Stimulated activated CD8-positive, alpha-beta memory T cell treated with anti-CD3 and anti-CD28 coated beads, Interleukin-7, amount 100 ng/mL, for 1 hour (primary cell): ENCODE measurements at places on chromosomes 11 and 22.

DNA sequence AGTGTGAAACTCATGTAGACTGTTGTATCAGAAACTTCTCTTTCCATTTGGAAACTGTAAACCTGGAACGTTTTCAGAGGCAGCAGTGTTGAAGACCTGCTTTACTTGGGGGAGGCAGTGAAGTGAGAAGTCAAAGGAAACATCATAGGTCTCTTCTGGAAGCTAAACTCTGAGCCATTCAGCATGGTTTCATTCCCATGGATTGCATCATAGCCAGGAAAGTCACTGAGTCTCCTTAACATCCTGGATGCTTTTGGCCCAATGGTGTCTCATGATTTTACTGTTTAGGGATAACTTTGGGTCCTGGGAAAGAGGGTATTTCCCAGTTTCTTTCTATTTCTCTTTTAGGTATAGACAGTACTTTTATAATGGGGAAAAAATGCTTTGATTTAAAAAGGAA is 153.2 kb upstream of the E2F8 start:
- no peak for DNase-seq

DNA sequence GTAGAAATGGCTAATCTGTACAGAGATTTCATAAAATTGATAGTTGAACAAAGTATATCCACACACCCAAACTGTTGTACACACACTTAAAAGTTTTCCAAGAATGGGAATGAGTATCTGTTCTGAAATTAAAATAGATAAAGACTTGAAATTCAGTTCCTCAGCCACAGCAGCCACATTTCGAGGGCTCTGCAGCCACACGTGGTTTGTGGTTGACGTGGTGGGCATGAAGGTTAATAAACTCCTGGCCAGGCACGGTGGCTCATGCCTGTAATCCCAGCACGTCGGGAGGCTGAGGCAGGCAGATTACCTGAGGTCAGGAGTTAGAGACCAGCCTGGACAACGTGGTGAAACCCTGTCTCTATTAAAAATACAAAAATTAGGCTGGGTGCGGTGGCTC is 24.0 kb downstream of the TPST2 start:
- no peak for DNase-seq

DNA sequence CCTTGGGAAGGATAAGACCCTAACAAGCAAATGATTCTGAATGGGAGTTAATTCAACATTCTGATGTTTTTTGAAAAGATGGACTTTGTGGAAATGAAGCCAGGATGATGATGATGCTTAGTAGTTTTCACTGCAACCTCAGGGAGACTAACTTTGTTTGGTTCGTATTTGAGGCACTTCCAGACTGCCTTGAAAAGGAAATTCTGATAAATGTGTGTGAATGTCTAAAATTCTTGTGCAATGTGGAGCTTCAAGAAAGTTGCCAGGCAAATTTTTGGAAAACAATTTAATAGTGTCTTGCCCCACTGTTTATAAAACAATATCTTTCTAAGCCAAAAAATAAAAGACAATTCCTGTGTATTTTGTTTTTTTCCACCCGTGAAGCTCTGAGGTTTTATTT is 11.2 kb upstream of the NAV2 start:
- no peak for DNase-seq

- no peak for DNase-seq
These were observed 18.1 kb upstream of the SCGB1A1 start for GRCh38 chr11:62400760-62401159.

DNA sequence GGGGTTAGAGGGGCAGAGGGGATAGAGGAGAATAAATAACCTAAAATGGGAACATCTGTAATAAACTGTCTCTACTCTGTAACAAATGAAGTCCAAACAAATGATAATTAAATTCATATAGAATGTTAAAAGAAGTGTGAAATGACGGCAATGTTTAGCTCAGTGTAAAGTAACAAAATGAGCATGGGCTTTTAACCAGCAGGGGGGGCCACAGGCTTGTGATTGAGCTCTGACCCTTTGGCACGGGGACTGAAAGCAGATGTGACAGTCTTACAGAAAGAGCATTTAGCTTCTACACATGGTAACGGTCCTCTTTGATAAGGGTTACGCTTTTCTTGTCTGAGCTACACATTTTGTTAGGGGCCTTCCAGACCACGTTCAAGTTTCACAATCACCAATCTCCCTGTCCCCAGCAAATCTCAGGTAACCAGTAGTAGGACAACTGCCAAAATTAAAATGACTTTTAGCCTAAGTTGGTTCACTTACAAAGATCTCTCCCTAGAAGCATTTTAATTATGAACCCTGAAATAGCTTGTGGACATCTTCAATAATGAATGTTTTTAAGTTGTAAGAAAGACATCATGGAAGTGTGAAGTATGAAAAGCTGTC is 262.5 kb downstream of the DCDC1 start:
- DNase-seq: peak; percentile 12

DNA sequence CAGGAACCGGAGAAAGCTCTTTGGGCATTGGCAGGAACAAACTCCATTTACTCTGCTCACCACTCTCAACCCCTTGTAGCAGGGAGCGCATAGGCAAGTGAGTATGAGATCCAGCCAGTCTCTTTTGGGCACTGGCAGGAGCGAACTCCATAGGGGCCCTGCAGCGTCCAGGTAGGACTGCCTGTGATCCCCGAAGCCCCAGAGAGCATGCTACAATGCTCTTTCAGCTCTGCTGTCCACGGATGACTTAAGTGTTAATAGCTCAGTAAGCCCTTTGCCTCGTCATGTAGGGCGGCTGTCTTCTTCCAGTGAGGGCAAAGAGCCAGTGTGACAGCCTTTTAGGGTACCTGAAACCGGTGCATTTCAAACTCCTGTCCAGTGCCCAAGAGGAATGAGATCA is 1525.6 kb upstream of the RAG2 start:
- DNase-seq: no peak

- DNase-seq: no peak
These were observed 83.4 kb downstream of the ALX4 start for GRCh38 chr11:44226490-44226889.

- DNase-seq: no peak
These were observed 25.6 kb downstream of the PGA5 start for GRCh38 chr11:61266602-61267001.

- no peak for DNase-seq
These were observed 132.0 kb downstream of the FAM181B start for GRCh38 chr11:82601711-82602110.

DNA sequence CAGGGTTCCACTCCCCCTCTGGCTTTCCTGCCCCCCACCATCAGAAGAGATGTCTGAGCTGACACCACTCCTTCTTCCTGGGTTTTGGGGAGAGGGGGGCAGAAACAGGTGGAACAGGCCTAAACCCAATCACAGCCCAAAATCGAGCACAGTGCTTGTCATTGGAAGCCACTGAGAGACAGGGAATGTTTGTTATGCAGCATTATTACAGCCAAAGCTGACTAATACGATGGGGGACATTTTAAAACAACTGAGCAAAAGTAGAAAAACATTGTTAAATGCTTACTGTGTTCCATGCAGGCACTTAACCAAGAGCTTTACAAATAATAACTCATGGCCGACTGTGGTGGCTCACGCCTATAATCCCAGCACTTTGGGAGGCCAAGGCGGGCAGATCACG is 32.5 kb upstream of the RTL6 start:
- no peak for DNase-seq

DNA sequence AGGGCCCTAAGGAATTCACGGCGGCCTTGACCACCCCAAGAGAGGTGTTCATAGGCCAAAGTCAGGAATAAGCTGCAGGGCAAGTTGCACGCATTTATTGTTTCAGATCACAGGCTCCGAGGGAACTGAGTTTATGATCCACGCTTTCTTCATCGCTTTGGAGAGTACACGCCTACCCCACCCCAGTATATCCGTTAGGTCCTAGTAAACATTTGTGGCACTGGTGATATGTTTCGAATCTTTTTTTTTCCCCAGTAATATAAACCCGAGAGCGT is 805 bp downstream of the GANAB start:
- DNase-seq: no peak

DNA sequence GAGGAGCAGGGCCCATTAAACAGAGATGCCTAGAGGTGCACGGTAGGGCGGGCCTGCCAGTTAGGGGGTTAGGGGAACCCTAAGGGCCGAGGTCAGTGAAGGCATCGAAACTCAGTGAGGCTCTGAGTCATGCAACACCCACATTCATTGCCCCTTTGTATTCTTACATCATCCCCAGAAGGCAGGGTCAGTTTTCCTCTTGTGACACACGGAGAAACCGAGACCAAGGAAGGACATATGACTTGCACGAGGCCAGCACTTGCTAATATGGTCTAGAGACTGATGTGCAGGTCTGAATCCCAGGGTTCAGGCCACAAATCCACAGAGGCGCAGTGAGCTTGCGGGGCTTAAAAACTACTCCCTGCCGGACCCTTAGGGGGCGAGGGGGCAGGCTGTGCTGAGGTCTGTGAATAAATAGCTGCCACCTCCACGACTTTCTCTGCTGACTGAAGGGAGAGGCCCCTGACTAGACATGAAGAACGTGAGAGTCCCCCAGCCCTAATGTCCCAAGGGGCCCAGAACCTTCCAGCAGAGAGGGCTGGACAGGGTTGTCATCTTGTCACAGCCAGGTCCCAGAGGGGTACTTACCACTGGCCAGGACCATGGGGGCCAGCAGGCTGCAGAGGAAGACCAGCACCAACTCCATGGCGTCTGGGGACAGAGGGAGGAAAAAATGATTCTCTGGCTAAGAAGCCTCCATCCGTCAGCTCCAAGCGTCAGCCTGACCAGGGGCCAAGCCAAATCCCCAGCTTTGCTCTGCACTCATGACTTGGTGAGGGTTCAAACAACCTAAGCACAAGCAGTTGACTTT is 17.8 kb upstream of the FXYD2 start:
- DNase-seq: no peak

GRCh38 chr11:37597776-37598175 is 999.7 kb upstream of the RAG2 start:
- no peak for DNase-seq

DNA sequence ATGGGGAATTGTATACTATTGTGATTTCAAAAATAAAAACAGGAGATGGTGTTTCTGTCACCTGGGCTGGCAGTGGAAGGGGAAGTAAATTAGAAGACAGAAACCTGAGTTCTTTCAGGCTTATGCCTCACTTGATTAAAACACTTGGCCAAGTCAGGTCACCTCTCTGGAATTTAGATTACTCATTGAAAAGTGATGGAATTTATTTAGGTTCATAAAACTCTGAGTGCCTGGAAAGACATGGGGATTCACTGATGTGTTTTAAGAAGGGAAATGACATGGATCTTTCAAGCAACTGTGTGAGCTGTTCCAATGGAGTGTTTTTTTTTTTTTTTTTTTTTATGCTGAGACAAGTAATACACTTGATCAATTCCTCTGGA is 400.1 kb downstream of the TMEM135 start:
- no peak for DNase-seq

DNA sequence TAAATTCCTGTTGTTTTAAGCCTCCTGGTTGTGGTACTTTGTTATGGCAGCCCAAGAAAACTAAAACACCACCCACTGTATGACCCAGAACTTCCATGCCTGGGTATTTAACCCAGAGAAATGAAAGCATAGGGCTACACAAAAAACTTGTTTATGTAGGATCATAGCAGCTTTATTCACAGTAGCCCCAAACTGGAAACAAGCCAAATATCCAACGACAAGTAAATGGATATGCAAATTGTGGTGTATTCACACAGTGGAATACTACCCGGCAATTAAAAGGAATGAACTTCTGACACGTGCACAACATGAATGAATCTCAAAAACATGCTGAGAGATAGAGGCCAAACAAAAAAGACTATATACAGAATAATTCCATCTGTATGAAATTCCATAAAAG is 62.2 kb upstream of the NAV2 start:
- no peak for DNase-seq

GRCh38 chr11:134004496-134005172 is 47.9 kb upstream of the IGSF9B start:
- no peak for DNase-seq

DNA sequence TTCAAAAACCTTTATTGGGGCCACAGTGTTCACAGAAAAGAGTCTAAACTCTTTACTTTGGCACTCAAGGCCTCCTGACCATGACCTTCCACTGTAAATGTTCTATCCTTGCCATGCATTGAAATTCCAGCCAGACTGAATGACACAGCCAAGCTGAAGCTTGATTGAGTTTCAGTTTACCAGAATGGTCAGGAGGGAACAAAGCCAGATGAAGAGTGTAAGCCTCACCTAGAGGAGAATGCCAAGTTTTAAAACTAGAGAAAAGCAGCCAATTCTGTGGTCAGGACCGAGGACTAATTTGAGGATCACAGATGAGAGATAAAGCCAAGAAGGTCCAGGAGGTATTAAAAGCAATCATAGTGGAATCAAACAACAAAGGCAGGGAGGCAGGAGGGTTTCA is 215.3 kb downstream of the KCNA4 start:
- no peak for DNase-seq

DNA sequence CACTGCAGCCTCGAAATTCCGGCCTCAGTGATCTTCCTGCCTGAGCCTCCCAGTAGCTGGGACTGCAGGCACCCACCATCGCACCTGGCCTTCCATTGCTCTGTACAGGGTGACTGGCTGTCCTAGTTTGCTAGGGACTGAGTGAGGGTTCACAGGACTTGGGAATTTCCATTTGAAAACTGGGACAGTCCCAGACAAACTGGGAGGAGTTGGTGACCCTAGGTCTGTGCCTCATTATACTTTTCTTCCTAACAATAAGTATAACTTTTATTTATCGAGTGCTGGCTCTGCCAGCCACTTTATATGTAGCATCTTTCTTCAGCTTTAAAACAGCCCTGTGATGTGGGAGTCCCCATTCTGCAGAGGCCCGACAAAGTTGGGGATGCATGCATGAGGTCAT is 25.5 kb downstream of the TCP11L1 start:
- no peak for DNase-seq

DNA sequence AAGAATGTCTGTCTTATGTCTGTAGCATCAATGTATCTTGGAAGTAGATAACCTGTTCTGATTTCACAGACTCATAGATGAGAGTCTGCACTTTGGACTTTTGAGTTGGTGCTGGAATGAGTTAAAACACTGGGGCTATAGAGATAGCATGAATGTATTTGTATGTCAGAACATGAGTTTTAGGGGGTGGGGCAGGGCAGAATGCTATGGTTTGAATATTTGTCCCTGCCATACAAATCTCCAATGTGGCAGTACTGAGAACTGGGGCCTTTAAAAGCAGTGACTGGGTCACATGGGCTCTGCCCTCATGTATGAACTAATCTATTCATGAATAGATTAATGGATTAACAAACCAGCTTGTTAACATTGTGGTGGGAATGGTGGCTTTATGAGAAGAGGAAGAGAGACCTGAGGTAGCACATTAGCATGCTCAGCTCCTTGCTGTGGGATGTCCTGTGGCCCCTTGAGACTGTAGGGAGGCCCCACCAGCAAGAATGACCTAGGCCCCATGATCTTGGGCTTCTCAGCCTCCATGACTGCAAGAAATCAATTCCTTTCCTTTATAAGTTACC is 15.5 kb upstream of the OR52K1 start:
- DNase-seq: no peak

GRCh38 chr11:76629116-76629852 is 41.3 kb downstream of the LRRC32 start:
- no peak for DNase-seq

GRCh38 chr11:104925850-104926249 is 27.6 kb upstream of the CASP12 start:
- DNase-seq: no peak

DNA sequence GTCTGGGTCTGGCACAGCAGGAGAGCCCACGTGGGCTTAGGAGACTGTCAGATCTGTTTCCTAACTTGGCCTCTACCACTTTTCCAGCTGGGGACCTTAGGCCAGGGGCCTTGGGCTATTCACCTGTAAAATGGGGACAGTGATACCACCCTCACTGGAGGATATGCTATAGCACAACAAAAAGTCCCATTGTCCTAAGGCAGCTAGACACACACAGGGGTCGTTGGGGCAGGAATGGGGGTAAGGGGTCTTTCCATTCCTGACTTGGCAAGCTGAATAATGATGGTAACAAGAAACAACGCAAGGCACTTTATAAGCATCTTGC is 2.6 kb upstream of the SH3BP1 start:
- no peak for DNase-seq
